Activated T-cell treated with anti-CD3 and anti-CD28 coated beads, Interleukin-2, amount 50 U/mL, for 24 hours (primary cell): ENCODE measurements at places on chromosomes 11 and 22.

DNA sequence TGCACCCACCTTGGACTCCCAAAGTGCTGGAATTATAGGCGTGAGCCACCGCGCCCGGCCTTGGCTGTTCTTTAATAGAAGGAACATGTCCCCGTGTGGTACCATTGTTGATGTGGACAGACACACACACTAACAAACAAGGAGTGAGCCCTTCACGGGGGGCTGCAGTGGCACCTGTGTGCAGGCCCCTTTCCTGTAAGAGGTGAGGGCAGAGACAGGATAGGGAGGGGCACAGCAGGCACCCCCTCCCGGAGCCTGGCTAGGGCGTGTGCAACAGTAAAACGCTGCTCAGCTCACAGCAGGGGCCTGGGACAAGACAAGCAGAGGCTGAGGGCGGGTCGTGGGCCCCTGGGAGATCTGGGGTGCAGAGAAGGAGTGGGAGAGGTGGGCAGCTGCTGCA is 37.8 kb downstream of the GRIK4 start:
- H3K36me3 ChIP-seq, result no peaks in the 10 kb centered on the region
- peaks cover 27% of the 10 kb centered on the region for H3K27me3 ChIP-seq
- no peak for DNase-seq
- no peak overlapping the region for H3K4me3 ChIP-seq

GRCh38 chr11:120335556-120335907 is 681 bp upstream of the ARHGEF12 start:
- H3K27ac ChIP-seq, result no peak overlapping the region
- H3K27me3 ChIP-seq, result peaks cover 53% of the 10 kb centered on the region
- H3K4me3 ChIP-seq, result peak overlapping the region; percentile 65
- peaks cover 4% of the 10 kb centered on the region for H3K36me3 ChIP-seq

- peaks cover 13% of the 10 kb centered on the region for H3K27me3 ChIP-seq
- no peak overlapping the region for H3K27ac ChIP-seq
- no peak overlapping the region for H3K4me3 ChIP-seq
Observed at GRCh38 chr11:73293356-73293936, 14.6 kb upstream of the ARHGEF17 start.

DNA sequence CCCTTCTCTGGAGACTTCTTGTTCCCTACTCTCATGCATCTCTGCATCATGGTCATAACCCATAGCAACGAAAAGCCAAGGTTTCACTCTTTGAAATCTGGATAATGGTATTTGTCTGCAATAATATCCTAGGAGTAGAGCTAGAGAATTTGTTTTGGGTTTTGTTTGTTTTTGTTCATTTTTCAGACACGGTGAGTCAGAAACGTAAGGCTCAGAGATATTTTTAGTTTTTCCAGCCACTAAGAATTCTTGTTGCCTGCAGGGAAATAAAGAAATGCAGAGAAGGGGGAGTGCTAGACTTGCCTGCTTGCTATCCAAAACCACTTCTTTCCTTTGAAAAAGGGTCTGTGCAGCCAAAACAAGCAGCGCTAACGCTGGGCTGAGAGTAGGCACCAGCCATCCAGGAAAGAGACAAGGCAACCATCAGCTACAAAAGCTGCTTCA is 26.0 kb downstream of the POU2AF3 start:
- H3K27ac ChIP-seq, result no peak overlapping the region
- H3K36me3 ChIP-seq, result no peaks in the 10 kb centered on the region
- no peaks in the 10 kb centered on the region for H3K4me1 ChIP-seq
- DNase-seq, result no peak
- H3K4me3 ChIP-seq, result no peak overlapping the region
- H3K27me3 ChIP-seq, result no peaks in the 10 kb centered on the region

DNA sequence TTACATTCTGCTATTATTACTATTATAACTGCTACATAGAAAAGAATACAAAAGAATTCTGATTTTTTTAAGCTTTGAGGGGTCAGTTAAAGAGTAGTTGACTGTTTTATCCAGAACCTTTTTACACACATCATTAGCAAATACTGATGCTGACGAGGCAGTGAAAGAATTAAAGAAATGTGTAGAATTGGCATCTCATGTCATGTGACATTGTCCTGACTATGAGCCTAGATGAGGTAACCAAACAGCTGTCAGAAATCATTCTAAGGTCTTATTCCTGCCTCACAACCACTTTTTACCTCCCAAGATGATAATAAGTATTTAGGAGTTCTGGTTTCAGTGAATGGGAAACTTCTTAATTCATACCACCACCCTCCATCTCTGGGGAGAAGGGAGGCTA is 121.0 kb downstream of the SLC1A2 start:
- no peaks in the 10 kb centered on the region for H3K27me3 ChIP-seq
- no peak for DNase-seq
- no peaks in the 10 kb centered on the region for H3K36me3 ChIP-seq
- no peak overlapping the region for H3K27ac ChIP-seq

DNA sequence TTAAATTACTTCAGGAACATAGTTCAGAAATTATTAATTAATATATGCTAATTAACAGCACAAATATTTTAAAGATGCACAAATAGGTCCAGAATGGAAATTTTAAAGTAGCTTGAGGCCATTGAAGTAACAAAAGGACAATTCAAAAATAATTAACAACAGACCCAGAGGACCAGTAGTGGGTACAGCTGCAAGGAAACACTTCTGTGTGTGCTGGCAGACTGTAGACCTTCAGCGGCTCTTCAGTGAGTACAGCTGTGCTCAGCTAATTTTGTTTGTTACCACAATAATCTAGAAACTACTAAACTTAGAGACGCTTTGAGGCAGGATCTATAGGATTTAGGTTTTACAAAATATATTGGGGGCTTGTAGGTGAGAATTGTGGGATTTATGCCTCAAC is 103.8 kb downstream of the GRIA4 start:
- H3K36me3 ChIP-seq, result no peaks in the 10 kb centered on the region
- H3K27me3 ChIP-seq, result no peaks in the 10 kb centered on the region
- no peak overlapping the region for H3K4me3 ChIP-seq
- H3K4me1 ChIP-seq, result no peaks in the 10 kb centered on the region

DNA sequence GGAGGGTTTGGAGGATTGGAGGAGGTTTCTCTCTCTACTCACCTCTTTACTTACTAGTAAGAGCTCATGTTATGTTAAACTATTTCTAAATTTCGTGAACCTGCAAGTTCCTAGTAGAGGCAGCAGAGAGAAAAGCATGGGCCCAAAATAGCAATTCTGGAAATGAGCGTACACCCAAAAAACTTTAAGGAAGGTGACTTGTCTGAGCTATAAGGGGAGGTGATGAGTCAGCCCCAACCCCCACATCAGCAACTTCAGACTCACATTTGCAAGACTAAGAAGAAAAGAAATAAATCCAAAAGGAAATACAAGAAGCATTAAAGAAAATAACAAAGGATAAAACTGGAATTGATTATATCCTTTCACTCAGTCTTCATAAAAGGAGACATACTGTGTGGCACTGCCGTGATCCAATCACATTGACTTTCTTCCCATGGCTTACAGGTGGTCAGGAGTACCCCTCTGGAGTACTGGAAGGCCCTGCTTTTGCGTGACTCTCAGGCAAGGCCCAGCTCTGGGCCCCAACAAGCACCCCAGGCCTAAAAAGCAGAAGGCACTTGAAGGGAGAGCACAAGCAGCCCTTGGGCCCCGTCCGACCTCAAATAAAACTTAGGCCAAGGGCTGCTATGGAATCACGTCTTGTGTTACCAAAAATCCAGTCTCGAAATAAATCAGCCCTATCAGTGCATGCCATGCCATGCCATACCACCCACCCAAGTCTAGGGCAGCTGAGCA is 14.3 kb downstream of the PACSIN2 start:
- peaks cover 2% of the 10 kb centered on the region for H3K36me3 ChIP-seq
- peak; percentile 51 for DNase-seq
- H3K27ac ChIP-seq, result peak overlapping the region; percentile 85
- peaks cover 85% of the 10 kb centered on the region for H3K4me1 ChIP-seq
- H3K4me3 ChIP-seq, result peak overlapping the region; percentile 16

- no peaks in the 10 kb centered on the region for H3K27me3 ChIP-seq
- no peak for DNase-seq
- peaks cover 15% of the 10 kb centered on the region for H3K36me3 ChIP-seq
- no peak overlapping the region for H3K27ac ChIP-seq
- H3K4me3 ChIP-seq, result no peak overlapping the region
Observed at GRCh38 chr11:27354359-27354965, 8.6 kb downstream of the CCDC34 start.

- no peaks in the 10 kb centered on the region for H3K36me3 ChIP-seq
- DNase-seq, result no peak
- H3K4me3 ChIP-seq, result no peak overlapping the region
- peaks cover 23% of the 10 kb centered on the region for H3K4me1 ChIP-seq
Observed at GRCh38 chr22:37425800-37426705, 1.2 kb downstream of the ELFN2 start.

DNA sequence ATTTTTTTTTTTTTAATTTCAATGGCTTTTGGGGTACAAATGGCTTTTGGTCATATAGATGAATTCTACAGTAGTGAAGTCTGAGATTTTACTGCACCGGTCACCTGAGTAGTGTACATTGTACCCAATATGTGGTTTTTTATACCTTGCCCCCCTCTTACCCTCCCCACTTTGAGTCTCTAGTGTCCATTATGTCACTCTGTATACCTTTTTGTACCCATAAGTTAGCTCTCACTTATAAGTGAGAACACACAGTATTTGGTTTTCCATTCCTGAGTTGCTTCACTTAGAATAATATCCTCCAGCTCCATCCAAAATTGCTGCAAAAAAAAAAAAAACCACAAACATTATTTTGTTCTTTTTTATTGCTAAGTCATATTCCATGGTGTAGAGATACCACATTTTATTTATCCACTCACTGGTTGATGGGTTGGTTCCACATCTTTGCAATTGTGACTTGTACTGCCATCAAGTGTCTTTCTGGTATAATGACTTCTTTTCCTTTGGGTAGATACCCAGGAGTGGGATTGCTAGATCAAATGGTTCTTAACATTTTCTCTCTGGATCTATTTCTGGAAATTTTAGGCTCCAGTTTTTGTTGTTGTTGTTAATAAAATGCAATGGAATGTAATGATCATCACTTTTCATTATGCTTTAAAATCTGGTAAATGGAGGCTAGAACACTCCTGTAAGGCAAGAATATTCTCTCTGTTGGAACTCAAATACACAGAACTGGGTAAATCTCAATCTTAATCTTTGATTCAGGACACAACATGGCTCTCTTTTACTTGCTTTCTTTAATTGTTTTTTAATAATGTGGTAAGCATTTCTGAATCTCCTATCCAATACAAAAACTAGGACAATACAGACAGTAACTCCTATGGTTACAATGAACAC is 10.3 kb downstream of the NEAT1 start:
- no peak overlapping the region for H3K4me3 ChIP-seq
- H3K4me1 ChIP-seq, result peaks cover 90% of the 10 kb centered on the region
- H3K27me3 ChIP-seq, result no peaks in the 10 kb centered on the region
- peaks cover 84% of the 10 kb centered on the region for H3K36me3 ChIP-seq
- peak overlapping the region; percentile 70 for H3K27ac ChIP-seq

- no peak for DNase-seq
- H3K27ac ChIP-seq, result peak overlapping the region; percentile 15
- H3K4me3 ChIP-seq, result no peak overlapping the region
Observed at GRCh38 chr11:9148035-9148434, 56.6 kb upstream of the SCUBE2 start.

GRCh38 chr11:71443736-71444445 is 4.3 kb downstream of the DHCR7 start:
- peaks cover 90% of the 10 kb centered on the region for H3K36me3 ChIP-seq
- peak; percentile 18 for DNase-seq
- no peak overlapping the region for H3K27ac ChIP-seq
- H3K4me1 ChIP-seq, result peaks cover 14% of the 10 kb centered on the region
- no peak overlapping the region for H3K4me3 ChIP-seq

- H3K4me3 ChIP-seq, result no peak overlapping the region
- peaks cover 20% of the 10 kb centered on the region for H3K27me3 ChIP-seq
- H3K27ac ChIP-seq, result no peak overlapping the region
- H3K4me1 ChIP-seq, result peaks cover 4% of the 10 kb centered on the region
- no peak for DNase-seq
Observed at GRCh38 chr11:122168218-122168617, 52.2 kb upstream of the BLID start.

- no peaks in the 10 kb centered on the region for H3K27me3 ChIP-seq
- no peak for DNase-seq
- H3K4me1 ChIP-seq, result peaks cover 33% of the 10 kb centered on the region
- H3K36me3 ChIP-seq, result peaks cover 85% of the 10 kb centered on the region
- H3K4me3 ChIP-seq, result no peak overlapping the region
Observed at GRCh38 chr11:63896071-63896470, 20.9 kb downstream of the RCOR2 start.

GRCh38 chr11:103413266-103413888 is 304.2 kb downstream of the DYNC2H1 start:
- no peaks in the 10 kb centered on the region for H3K27me3 ChIP-seq
- H3K4me1 ChIP-seq, result no peaks in the 10 kb centered on the region
- H3K4me3 ChIP-seq, result no peak overlapping the region
- H3K36me3 ChIP-seq, result peaks cover 3% of the 10 kb centered on the region
- H3K27ac ChIP-seq, result no peak overlapping the region

GRCh38 chr22:29773233-29773632 is 6.1 kb downstream of the UQCR10 start:
- no peak overlapping the region for H3K4me3 ChIP-seq
- peaks cover 18% of the 10 kb centered on the region for H3K4me1 ChIP-seq
- peak overlapping the region; percentile 47 for H3K27ac ChIP-seq
- no peaks in the 10 kb centered on the region for H3K27me3 ChIP-seq

DNA sequence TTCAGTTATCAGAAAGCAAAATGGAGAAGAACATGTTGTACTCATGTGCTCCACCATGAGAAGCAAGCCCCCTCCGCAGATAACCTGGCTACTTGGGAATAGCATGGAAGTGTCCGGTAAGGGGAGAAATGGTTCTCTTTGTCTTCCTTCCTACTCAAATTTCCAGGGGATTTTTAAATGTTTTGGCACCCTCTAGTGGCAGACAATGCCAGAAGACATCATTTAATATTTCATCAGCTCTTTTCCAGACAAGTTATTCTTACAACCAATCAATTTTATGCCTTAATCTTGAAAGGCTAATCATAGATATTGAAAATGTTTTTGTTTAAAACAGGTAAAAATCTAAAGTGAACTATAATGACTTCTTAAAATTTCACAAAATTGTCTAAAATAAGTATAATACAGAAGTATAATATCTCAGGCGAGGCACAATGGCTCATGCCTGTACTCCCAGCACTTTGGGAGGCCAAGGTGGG is 15.7 kb downstream of the CRTAM start:
- peaks cover 73% of the 10 kb centered on the region for H3K4me1 ChIP-seq
- H3K36me3 ChIP-seq, result peaks cover 39% of the 10 kb centered on the region
- H3K27me3 ChIP-seq, result peaks cover 4% of the 10 kb centered on the region
- no peak overlapping the region for H3K4me3 ChIP-seq

GRCh38 chr22:21991774-21992173 is 9.2 kb upstream of the TOP3B start:
- no peaks in the 10 kb centered on the region for H3K36me3 ChIP-seq
- no peaks in the 10 kb centered on the region for H3K4me1 ChIP-seq
- no peak for DNase-seq
- H3K27me3 ChIP-seq, result no peaks in the 10 kb centered on the region

DNA sequence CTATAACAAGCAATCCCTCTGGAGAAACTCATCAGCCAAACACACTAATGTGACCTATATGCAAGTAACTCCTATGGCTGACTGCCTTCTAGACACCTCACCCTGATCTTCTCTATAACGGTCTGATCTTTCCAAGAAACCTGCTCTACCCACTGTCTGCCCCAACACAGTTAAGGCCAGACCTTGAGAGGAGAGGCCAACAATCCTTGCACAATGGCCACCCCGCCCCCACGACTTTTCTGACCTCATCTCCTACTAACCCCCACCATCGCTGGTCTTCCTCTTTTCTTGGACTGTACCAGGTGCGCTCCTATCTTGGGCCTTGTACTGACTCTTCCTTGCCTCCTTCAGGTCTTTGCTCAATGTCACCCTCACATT is 12.5 kb downstream of the HIRA start:
- H3K27ac ChIP-seq, result peak overlapping the region; percentile 73
- H3K4me3 ChIP-seq, result no peak overlapping the region
- no peak for DNase-seq
- H3K4me1 ChIP-seq, result peaks cover 62% of the 10 kb centered on the region
- no peaks in the 10 kb centered on the region for H3K27me3 ChIP-seq
- peaks cover 37% of the 10 kb centered on the region for H3K36me3 ChIP-seq
